ENCODE measurements at places on chromosomes 11 and 22. TPM values are rescaled to one million over a fixed set of nuclear protein-coding genes. Genes with fewer than 3 reads are reported as not detected.
A peak's percentile ranks its signal among the peaks of the same experiment; 100 is the strongest.

DNA sequence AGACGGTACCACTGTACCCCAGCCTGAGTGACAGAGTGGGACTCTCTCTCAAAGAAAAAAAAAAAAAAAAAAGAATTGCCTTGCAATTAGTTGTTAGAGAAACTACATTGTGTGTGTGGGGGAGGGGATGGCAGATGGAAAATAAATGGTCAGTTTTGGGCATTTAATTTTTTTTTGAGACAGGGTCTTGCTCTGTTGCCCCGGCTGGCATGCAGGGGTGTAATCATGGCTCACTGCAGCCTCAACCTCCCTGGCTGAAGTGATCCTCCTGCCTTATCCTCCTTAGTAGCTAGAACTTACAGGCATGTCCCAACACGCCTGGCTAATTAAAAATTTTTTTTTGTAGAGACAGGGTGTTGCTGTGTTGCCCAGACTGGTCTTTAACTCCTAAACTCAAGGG is 36.4 kb downstream of the WEE1 start:
- H3K36me3 ChIP-seq, result no peaks in the 10 kb centered on the region
- no peaks in the 10 kb centered on the region for H3K27me3 ChIP-seq
- no peak for DNase-seq

GRCh38 chr22:41823797-41824196 is 9.1 kb upstream of the SREBF2 start:
- H3K27me3 ChIP-seq, result no peaks in the 10 kb centered on the region
- peaks cover 9% of the 10 kb centered on the region for H3K36me3 ChIP-seq
- H3K4me1 ChIP-seq, result peaks cover 18% of the 10 kb centered on the region

DNA sequence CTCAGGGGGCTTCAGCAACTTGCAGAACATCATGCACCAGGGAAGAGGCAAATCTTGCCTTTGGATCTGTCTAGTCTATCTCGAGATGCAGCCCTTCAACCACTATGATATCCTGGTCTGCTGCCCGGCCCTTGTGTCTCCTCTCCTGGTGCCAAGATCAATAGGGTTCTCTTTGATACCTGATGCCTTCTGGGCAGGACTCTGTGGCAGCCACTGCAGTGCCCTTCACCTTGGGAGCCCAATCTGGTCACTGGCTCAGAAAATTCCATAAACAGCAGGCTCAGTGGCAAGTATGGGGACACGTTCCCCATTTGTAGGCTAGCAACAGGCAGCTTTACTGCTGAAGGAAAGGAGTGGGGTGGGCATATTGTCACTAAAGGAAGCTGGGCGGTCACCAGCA is 23.4 kb downstream of the SYN3 start:
- H3K36me3 ChIP-seq, result no peaks in the 10 kb centered on the region
- H3K27ac ChIP-seq, result no peak overlapping the region
- peaks cover 45% of the 10 kb centered on the region for H3K27me3 ChIP-seq
- DNase-seq, result no peak
- peaks cover 3% of the 10 kb centered on the region for H3K4me1 ChIP-seq

GRCh38 chr11:33057284-33057683 is 17.9 kb downstream of the TCP11L1 start:
- peaks cover 30% of the 10 kb centered on the region for H3K4me1 ChIP-seq
- H3K27me3 ChIP-seq, result no peaks in the 10 kb centered on the region
- DNase-seq, result no peak
- peak overlapping the region; percentile 5 for H3K27ac ChIP-seq
- H3K4me3 ChIP-seq, result no peak overlapping the region
- H3K36me3 ChIP-seq, result peaks cover 19% of the 10 kb centered on the region

DNA sequence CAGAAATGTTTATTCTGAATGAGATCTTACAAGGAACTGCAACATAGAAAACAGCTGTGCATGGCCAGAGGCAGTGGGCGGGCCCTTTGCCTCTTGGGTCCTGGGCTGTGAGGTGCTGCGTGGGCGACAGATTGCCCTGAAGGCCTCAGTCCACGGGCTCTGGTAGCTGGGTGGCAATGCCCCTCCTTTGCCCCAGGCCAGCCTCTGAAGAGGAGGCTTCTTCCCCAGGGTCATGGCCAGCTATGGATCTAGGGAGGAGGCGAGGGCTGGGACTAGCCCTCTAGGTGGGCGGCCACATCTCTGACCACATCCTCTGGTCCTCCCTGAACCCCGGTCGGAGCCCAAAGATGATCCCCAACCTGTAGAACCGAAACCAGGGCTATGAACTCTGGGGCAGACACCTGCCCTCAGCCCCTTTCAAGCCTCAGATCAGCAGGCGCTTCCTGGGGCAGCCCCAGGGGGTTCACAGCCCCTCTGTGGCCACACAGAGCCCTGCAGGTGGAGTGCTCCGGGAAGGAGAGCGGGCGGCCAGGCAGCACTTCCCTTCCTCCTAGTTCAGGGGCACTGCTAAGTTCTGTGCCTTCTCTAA is 6.6 kb upstream of the CDC42BPG start:
- no peak overlapping the region for H3K4me3 ChIP-seq
- peaks cover 9% of the 10 kb centered on the region for H3K36me3 ChIP-seq
- H3K27ac ChIP-seq, result no peak overlapping the region
- H3K4me1 ChIP-seq, result peaks cover 5% of the 10 kb centered on the region

- no peak overlapping the region for H3K4me3 ChIP-seq
- no peaks in the 10 kb centered on the region for H3K4me1 ChIP-seq
- no peaks in the 10 kb centered on the region for H3K27me3 ChIP-seq
- H3K27ac ChIP-seq, result no peak overlapping the region
Measured at GRCh38 chr11:100353083-100353482, 334.0 kb upstream of the ARHGAP42 start.

The MOGAT2 gene
- total RNA-seq, result not detected

The P2RX3 gene
- 2.0 TPM for total RNA-seq
